ENCODE measurements at places on chromosomes 1 and 21.

GRCh38 chr1:11784256-11784992, 21.3 kb downstream of the MTHFR start:
- no peak for DNase-seq

DNA sequence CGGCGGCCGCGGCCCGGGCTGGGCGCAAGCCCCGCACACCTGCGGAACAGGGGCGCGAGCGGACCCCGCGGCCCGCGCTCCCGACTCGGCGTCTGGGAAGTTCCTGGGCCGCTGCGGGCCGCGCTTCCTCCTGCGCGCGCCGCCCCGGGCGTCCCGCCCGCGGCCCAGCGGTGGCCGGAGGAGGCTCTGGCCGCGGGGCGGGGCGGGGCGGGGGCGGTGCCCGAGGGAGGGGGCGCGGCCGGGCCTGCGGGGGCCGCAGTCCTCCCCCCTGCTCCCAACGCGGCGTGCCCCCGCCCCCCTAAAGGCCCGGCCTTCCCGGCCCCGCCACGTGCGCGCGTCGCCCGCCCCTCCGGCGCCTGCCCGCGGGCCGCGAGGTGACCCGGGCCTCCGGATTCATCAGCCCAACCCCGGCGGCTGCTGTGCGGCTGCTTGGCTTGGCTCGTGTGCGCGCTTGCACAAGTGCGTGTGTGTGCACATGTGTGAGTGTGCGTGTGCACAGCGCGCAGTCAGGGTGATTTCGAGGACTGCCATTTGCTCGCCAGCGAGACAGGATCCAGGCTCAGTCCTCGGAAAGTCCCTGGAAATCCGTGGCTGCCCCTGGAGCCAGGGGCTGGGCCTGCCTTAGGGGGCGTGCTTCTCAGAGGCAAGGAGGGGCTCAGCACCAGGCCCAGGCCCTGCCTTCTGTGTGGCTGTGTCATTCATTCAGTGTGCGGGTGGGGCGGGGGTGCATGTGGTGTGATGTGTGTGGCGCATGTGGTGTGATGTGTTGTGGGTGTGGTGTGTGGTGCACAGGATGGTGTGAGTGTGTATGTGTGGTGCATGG, at the start of gene C2CD2:
TSS of gene C2CD2 (minus strand) at position 188 of the 823 bp plus-strand sequence. CDS start 370 bp downstream, outside the sequence.
- peak; percentile 82 for DNase-seq

- DNase-seq: no peak
Measured at GRCh38 chr1:26531651-26532131, 2.1 kb downstream of the RPS6KA1 start.

DNA sequence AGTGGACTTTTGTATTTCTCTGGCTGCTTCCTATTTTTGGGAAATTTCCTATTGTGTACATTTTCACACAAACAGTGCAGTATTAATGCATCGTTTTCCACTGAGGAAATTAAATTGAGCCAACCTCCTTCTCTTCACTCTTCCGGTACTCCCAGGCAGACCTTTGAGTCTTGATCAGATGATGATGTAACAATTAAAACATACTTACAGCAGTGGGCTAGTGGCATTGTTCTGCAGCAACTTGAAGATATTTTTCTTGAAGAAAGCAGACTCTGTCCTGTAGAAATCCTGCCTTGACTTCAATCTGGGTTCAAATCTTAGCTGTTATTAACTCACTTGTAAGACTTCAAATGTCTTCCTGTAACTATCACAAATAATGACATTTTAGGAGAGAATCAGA, 19.0 kb upstream of the TMEM200B start:
- DNase-seq: no peak

GRCh38 chr1:212235857-212236256, 49.4 kb upstream of the PPP2R5A start:
- no peak for DNase-seq

- DNase-seq: no peak
Measured at GRCh38 chr1:236920286-236920894, 83.9 kb downstream of the MT1HL1 start.

GRCh38 chr21:45000637-45001133, 60.9 kb downstream of the SLX9 start:
- DNase-seq: no peak

DNA sequence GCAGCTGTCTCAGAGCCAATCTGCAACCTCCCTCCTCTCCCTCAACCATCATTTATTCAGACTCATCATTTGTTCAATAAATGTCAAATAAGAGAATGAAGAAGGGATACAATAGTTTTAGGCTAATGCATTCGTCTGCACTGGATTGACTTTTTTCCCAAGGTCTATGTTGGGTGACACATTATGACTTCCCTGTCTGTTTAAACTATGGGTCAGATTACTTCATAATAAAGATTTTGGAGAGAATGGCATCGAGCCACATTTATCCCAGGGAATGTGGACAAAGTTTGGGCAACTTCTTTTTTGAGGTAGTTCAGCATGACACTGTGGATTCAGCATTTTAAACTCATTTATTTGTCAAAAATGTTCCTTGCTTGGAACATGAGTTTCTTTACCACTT, 107.4 kb upstream of the ADGRL2 start:
- DNase-seq: no peak

GRCh38 chr1:179966551-179966950, 11.9 kb downstream of the CEP350 start:
- DNase-seq: no peak

DNA sequence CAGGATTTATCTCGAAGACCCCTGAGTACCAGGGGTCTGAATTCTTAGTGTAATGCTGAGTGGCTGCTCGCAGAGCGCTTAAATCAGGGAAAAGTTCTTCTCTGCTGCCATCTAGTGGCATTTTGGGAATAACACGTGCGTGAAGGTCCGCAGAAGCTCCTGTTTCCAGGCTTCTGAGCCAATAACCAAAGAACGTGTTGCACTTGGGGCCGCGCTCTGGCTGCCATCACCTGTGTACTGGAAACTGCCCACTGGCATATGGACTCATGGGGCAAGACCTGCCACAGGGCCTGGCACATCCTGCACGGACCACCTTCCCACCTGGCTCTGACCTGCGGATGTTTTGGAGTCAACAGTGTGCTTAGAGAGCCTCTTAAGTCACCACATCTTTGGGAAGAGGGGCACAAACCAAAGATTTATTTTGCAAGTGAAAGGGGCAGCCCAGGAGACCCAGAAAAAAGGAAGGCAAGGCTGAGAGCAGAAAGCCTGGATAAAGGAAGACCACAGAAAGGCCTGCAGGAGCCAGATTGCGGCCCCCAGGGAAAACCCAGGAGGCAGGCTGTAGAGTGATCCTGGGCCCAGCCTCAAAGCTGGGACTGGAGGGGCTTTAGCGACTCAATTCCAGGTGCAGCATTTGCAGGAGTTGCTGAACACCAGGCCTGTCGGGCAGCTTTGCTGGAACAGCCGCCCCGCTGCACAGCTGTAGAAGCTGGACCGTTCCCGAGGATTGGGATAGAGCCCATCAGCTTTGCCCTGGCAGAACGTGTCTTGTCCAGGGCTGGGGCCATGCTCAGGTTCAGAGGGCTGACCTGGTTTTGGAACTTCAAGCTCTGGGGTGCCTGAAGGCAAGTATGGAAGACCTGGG, 13.0 kb downstream of the CHIT1 start:
- peak; percentile 58 for DNase-seq

GRCh38 chr1:48784301-48784700, 7.6 kb upstream of the BEND5 start:
- no peak for DNase-seq

DNA sequence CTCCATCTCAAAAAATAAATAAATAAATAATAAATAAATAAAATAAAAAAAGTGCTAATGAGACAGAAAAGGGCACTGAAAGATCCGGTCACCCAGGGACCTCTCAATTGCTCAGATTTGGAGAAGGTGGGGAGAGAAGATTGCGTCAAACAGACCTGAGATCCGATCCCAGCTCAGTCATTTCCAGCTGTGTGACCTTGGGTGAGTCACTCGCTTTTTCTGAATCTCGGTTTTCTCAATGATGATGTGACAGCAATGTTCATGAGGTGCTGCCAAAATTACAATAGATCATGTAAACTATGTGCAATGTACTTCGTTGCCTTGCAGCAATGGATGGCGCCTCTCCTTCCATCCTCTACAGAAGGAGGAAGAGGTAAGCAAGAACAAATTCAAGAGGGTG, 11.1 kb upstream of the MEF2D start:
- DNase-seq: no peak

DNA sequence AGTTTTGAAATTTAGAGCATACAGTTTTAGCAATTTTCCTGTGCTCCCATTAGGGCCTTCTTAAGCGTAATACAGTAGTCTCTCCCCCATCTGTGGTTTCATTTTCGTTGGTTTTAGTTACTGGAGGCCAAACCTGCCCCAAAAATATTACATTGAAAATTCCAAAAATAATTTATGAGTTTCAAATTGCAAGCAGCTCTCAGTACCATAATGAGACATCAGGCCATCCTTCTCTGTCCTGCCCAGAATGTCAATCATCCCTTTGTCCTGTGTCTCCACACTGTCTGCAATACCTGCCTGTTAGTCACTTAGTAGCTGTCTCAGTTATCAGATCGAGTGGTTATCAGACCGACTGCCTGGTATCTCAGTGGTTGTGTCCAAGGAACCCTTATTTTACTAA, 45.4 kb downstream of the ADSS2 start:
- DNase-seq: no peak

DNA sequence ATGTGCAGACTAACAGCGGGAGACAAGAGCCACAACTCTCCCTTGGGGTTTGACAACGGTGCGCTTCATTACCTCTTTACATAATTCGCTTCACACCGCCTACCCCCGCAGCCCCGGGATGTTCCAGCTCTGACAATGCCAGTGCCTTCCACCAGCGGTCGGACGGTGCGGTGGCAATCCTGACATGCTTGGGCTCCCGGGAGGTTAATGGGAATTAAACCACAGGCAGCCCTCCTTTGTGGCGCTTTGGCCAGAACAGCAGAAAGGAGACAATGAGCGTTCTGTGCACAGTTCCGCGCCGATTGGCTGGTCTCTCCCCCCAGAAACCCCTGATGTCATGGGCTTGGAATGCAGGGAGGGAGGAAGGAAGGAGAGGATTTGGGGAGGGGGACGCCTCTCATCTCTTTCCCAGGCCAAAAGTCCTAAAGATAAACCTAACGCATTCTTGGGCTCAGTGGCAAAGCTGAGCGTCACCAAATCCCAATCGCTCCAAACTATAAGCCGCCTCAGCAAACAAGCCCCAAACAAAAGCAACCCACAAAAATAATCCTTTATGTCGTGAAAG, 1.3 kb downstream of the CNN3 start:
- DNase-seq: peak; percentile 96

GRCh38 chr1:209409780-209410179, 173.7 kb upstream of the CAMK1G start:
- peak; percentile 91 for DNase-seq

DNA sequence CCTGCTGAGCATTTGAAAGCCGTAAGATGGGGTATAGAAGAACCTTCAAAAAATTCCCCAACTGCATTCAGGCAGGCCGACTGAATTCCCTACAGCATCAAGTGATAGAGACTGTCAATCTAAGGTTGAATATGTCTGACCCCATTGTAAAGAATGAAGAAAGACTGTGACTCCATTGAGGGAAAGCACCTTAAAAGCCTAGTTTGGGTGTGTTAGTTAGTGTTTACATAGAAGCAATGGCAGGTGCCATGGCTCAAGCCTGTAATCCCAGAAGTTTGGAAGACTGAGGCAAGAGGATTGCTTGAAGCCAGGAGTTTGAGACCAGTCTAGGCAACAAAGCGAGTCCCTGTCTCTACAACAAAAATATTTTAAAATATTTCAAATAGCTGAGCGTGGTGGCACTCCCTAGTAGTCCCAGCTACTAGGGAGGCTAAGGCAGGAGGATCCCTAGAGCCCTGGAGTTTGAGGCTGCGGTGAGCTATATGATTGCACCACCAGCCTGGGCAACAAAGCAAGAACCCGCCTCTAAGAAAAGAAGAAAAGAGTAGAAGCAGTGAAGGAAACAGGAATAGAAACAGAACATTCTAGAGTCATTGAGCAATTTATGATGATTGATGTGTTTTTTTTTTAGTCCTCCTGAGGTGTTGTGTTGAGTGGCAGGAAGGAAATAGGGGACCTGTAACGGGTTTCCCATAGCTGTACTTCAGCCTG, 15.4 kb downstream of the POLR3GL start:
- no peak for DNase-seq

DNA sequence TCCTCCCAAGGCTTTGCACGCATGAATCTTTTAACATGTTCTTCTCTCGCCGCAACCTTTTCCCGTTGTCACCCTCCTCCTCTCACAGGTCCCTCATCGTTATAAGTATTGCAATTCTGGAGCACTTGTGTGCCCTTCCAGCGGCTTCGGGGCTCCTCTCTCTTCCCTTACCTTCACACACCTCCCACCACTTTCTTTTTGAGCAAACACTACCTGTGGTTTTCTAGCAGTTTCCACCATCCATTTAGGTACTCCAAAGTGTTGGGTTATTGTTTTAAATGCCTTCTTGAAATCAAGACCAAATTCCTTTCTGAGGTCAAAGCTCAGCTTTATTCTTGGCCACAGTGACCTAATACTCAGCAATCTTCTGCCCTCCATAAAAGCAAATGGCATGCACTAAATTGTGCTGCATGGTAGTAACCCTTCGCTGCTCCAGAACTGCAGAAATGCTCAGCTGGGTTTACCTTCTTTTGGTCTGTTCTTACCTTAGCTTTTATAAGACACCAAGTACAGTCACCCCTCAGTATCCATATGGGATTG, 472.4 kb downstream of the SETD4 start:
- peak; percentile 6 for DNase-seq

- no peak for DNase-seq
Measured at GRCh38 chr1:201089596-201089995, 22.6 kb downstream of the CACNA1S start.

DNA sequence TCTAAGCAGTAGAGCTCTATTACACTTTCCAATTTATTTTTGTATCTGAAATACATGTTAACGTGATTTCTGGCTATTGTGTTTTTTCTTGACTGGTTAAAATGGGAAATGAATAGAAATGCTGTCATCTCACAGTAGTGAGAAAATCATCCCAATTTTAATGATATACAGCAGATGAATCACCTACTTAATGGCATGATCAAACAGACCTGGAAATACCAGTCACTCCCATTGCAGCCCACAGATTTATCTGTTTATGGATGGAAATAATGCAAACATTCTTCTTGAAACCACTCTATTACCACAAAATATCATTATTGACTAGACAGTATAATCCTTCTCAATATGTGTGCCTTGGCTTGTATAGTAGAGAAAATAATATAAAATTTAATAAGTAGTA, 497.8 kb upstream of the ADAMTS5 start:
- peak; percentile 26 for DNase-seq

DNA sequence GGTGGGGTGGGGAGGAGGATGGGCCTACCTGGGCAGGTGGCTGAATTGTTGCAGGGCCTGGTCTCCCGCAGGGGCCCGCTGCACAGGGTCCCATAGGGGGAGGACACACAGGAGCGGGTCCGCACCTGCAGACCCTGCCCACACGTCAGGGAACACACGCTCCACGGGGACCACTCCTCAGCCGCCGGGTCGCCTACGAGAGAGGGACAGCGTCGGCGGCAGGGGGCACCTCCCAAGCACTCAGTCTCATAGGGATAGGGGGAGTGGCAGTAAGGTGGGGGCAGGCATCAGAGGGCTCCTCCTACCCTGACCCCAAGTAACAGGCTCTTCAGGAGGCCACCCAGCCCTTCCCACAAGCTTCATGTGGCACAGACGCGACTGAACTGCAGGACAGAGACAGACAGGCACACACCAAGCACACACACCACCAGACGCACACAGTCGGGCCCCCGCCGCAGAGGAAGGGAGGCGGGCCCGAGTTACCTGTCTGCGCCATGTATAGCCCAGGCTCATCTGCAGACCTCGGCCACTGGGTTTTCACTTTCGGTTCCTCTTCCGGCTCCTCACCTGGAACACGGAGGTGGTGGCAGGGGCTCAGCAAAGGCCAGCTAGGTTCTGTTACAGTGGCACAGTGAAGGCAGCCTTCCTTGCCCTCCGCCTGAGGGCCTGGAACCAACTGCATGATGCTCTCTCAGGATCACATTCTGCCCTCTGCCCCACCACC, 19.8 kb downstream of the ADGRB2 start:
- DNase-seq: no peak

All from EL (cell line).